Spleen (tissue), 13 donors: ENCODE measurements at places on chromosomes 4 and X. TPM values are rescaled to one million over a fixed set of nuclear protein-coding genes. Genes with fewer than 3 reads are reported as not detected.

DNA sequence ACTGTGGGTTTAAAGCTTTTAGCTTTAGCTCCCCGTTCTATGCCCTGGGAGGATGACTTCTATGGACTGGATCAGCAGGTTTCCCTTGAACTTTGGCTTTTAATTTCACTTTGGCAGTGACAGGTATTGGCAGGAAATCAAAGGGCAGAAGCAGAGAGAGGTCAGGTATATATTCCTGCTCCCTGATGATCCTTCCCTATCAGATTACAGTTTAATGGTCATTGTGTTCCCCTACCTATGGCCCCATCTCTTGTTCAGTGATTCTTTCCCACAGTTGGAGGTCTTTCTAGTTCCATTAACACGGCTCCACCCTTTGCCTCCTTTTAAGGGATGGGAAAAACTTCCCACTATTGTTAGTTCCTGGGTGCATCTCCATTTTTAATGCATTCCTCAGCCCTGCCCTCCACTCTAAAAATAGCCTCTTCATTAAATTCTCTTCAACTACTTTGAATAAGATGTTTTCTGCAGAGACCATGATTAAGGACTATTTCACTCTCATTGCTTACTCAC, 107.8 kb upstream of the TMEM47 start:
- no peaks in the 10 kb centered on the region for H3K36me3 ChIP-seq
- no peak for DNase-seq
- H3K27ac ChIP-seq: no peak overlapping the region
- H3K4me3 ChIP-seq: no peak overlapping the region

Gene TMEM154
- total RNA-seq: 26.7 TPM

Gene FGG
- total RNA-seq: not detected

DNA sequence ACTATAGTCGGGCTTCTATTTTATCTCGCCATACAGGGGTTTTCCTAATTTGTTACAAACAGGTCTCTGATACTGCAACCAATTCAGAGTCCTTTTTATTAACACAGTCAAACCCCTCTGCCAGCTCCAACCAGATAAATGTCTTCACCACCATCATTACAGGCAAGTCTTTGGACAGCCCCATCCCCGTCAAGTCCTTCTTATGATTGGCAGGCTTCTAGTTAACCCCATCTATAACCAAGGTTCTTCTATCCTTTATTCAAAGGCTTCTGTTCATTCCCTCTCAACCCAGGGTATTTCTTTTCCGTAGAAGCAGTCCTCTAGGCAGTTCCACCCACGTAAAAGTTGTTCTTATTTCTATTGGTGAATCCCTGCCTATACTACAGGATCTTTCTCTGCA, 29.9 kb upstream of the FOXR2 start:
- no peak overlapping the region for H3K4me3 ChIP-seq
- H3K27me3 ChIP-seq: no peaks in the 10 kb centered on the region
- H3K4me1 ChIP-seq: no peaks in the 10 kb centered on the region
- DNase-seq: no peak
- no peaks in the 10 kb centered on the region for H3K36me3 ChIP-seq

DNA sequence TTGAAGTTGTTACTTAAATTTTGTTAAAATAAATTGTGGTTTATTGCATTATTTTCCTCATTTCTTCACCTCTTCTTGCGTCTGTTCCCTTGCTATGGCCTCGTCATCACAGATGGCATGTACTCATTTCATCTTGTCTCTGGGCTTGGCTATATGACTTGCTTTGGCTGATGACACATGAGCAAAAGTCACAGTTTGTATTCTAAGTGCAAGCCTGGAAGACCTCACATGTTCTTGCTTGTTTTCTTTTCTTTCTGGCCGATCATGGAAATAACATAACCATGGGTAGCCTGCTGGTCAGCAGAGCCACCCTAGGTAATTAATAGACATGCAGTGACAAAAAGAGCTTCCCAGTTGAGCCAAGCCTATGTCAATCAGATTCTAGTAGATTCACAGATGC, 527.9 kb downstream of the SPRY1 start:
- H3K36me3 ChIP-seq: no peaks in the 10 kb centered on the region
- no peaks in the 10 kb centered on the region for H3K4me1 ChIP-seq
- no peaks in the 10 kb centered on the region for H3K27me3 ChIP-seq
- no peak for DNase-seq
- H3K4me3 ChIP-seq: no peak overlapping the region
- H3K27ac ChIP-seq: no peak overlapping the region
